Stimulated activated CD8-positive, alpha-beta memory T cell treated with anti-CD3 and anti-CD28 coated beads, Interleukin-7, amount 100 ng/mL, for 1 hour (primary cell): ENCODE measurements at places on chromosomes 3 and 15.

DNA sequence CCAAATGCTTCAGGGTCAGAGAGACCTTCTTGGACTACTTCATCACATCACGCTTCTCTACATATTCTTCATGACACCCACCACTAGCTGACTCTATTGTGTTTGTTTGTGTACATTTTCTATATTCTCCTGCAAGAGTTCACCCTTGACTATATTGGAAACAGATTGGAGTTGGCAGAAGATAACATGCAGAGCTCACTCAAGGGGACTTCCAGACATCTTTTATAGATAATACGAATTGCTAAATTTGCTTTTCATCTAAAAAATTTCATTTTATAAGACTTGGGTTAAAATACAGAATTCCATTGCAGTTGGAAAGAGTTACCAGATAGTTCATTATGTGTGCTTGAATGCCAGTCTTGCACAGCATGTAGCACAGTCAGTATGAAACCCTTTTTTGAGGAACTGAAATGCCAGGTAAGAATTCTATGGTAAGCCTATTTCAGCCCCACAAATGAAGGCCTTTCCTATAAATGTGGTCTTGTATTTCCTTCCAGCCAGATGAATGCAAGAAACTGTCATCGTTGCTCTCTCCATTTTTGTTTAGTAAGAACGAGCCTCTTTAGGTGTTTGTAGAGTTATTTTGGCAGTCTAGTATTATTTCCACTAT lies 177.6 kb downstream of the GHSR start:
- no peak for DNase-seq

DNA sequence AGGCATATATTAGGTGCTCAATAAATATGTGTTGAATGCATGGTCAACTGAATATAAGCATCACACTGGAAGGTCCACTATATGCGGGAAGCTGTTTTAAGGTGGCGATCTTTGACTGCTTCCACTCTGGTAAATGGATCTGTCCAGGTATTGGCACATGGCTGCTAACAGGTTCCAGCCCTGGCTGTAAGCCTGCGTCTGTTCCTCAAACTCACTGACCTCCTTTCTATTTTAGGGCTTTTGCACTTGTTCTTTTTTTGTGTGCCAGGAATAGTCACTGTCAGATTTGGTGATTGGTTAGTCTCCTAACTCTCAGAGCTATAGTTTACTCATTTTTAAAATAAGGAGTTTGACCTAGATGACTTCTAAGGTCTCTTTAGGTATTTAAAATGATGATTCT lies 46.2 kb downstream of the ADAMTSL3 start:
- DNase-seq: no peak

- DNase-seq: no peak
Measured at GRCh38 chr15:40115670-40116093, 7.0 kb upstream of the BMF start.

DNA sequence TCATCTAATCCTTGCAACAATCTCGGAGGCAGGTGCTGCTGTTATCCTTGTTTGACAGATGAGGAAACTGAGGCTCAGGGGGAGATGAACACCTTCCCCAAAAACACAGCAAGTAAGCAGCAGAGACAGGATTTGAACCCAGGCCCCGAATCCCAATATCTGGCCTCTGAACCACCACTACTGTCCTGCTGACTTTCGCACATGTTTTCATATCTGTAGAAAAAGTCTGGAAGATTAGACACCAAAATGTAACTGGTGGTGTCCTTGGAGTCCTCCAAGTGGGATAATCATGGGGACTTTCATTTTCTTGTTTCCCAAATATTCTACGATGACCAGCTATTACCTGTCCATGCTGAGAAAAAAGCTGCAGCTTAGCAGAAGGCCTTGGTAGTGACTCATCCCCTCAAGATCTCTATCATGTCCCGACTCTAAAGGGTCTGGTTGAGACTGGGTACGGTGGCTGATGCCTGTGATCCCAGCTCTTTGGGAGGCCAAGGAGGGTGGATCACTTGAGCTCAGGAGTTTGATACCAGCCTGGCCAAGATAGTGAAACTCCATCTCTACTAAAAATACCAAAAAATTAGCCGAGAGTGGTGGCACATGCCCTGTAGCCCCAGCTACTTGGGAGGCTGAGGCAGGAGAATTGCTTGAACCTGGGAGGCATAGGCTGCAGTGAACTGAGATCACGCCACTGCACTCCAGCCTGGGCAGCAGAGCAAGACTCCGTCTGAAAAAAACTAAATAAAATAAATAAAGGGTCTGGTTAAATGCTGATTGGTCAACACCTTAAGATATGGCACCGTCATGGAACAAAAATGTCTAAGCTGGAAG lies 8.6 kb downstream of the IRAK2 start:
- DNase-seq: no peak

DNA sequence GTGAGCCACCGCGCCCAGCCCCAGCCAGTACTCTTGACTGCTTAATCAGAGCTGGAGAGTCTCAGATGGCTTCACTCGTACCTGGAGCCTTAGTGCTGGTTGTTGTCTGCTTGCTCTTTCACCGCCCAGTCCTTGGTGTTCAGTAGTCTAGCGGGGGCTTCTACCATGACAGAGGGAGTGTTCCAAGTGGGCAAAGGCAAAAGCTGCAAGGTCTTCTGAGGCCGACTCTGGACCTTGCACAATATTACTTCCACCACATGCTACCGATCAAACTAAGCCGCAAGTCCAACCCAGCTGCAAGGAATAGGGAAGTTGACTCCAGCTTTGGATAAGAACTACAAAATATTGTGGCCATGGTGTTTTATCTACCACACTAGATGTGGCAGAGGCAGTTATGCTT lies 6.6 kb downstream of the PARL start:
- DNase-seq: no peak

GRCh38 chr3:129773691-129774663 lies 119.5 kb downstream of the TMCC1 start:
- DNase-seq: no peak

DNA sequence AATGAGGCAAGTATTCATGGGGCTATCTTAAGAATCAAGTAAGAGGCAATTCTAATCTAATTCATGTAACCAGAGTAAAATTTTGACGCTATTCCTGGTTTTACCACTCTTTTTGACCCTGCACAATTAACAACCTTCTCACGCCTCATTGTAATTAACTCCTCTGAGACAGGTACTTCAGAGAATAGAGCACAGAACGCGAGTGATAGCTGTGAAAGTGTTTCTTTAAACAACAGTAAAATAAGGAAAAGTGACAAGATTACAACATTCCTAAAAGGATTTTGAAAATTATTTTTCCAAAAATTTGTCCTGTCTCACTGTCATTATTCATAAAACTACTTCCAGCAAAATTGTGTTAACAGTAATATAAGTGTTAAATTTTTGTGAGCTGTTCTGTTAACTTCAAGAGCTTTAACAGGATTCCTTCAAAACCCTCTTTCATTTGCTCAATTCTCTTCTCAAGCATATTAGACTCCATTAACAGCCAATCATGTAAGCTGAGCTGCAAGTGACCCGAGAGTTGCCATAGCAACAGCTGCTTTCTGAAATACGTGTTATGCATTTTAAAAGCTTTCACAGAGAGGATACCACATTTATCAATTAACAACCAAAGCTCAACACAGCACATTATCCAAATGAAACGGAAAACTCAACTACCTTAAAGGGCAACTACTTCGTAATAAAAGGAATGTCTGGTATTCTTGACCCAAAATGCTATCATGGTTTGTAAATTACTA lies 93.1 kb downstream of the STAG1 start:
- DNase-seq: no peak

GRCh38 chr3:52679199-52679538 lies 6.5 kb downstream of the PBRM1 start:
- no peak for DNase-seq

DNA sequence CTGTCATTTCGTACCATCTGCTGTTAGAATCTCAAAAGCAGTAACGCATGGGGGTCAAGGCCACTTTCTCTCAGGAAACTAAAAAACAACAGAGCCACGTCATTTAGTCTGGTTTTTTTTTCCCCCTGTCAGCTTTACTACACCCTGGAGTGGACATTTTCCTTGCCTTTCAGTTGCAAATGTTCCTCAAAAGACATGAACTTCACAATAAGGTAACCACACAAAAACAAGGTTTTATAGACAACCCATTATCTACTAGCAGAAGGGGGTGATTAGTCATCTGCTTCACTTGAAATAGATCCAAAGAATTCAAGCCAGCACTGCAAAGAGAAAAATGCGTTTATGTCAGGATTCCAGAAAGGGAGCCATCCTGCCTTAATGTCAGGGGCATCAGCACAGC lies 171.8 kb upstream of the CDIN1 start:
- no peak for DNase-seq

- DNase-seq: no peak
Measured at GRCh38 chr3:10432931-10433330, 72.5 kb downstream of the ATP2B2 start.

DNA sequence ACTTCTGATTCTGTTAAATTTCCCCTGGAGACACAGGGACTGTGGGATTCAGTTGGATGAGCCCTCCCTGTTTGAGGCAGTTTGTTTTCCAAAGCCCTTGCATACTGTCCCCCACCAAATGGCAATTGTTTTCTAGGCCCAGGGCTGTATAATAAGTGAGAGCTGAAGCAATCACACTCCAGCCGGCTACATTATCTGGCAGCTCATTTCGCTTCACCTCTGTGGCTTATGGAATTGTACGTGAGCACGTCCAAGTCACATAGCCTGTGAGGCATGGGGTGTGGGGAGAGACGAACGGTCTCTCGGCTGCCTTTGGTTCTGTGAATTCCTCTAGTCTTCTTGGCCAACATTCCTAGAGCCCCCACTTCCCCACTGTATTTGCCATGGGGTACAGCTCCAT lies 10.7 kb downstream of the RBP2 start:
- no peak for DNase-seq

DNA sequence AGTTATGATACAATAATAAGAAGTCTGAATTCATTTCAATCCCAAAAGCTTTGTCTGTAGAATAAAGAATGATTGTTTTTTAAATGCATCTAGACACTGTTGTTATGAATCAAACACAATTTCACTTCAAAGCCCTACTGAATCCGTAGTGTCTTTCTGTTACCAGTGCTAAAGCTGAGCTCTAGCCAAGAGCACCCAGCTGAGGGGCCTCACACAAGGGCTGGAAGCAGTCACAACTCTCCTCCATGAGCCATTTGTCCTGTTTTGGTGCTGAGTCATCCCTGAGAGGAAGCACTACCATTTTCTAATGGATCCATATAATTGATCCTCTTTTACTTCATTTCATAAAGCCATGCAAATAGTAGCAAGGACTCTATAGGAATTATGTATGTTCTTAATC lies 158.2 kb upstream of the ANKRD28 start:
- DNase-seq: no peak

DNA sequence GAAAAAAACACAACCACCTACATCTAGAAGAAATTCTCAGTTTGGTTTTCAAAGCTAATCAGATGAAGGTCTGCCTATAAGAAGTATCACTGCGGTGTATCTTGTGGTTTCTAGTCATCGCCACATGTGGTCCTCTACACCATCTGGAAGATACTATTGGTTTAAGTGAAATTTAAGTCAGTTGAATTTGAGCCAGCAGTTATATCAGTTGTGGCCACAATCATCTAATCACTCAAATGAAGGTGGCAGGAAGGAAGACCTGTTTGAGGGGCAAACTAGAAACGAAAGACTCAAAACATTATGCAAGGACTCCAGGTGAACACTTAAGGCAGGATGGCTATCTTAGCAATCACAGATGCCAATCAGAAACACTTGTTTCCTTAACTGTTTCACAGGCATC lies 48.7 kb downstream of the ETV5 start:
- no peak for DNase-seq

DNA sequence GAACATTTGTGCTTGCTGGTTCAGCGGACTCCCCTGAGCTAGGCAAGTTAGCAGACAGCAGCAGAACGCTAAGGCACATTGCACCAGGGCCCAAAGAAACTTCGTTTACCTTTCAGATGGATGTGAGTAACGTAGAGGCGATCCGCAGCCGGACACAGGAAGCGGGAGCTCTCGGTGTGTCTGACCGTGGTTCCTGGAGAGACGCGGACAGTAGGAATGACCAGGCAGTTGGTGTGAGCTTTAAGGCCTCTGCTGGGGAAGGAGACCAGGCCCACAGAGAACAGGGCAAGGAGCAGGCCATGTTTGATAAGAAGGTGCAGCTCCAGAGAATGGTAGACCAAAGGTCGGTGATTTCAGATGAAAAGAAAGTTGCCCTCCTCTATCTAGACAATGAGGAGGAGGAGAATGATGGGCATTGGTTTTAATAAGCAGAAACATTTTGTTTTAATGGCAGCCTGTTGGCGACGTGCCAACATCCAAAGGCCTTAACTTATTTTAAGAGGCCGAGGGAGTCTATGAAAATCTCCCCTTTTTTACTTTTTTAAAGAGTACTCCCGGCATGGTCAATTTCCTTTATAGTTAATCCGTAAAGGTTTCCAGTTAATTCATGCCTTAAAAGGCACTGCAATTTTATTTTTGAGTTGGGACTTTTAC lies 27.9 kb downstream of the SYNM start:
- DNase-seq: no peak

DNA sequence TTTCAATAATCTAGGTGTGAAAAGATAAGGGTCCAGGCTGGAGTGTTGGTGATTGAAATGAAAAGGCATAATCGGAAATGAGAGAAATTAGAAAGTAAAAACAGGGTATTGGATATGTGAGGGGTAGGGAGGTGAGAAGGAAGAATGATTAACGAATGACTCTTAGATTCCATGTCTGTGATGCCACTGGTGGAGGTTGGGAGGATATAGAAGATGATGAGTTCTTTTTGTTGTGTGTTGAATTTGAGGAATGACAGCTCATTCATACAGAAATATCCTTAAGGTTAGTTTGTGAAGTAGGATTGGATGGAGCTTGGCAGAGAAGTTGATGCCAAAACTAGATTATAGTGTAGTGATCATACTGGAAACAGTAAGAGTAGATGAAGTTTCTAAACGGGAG lies 72.2 kb upstream of the CCNL1 start:
- DNase-seq: no peak

- no peak for DNase-seq
Measured at GRCh38 chr3:123081718-123082369, 15.0 kb downstream of the PDIA5 start.

DNA sequence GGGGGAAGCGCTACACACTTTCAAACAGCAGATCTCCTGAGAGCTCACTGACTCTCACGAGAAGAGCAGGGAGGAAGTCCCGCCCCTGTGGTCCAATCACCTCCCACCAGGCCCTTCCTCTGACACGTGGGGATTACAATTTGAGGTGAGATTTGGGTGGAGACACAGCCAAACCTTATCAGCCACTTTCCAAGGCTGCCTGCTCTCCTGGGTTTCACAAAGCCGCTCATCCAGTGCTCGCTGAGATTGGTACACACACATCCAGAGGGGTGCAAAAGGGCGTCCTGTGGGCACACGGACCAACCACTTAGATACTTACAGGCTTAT lies 23.1 kb downstream of the XXYLT1 start:
- no peak for DNase-seq

DNA sequence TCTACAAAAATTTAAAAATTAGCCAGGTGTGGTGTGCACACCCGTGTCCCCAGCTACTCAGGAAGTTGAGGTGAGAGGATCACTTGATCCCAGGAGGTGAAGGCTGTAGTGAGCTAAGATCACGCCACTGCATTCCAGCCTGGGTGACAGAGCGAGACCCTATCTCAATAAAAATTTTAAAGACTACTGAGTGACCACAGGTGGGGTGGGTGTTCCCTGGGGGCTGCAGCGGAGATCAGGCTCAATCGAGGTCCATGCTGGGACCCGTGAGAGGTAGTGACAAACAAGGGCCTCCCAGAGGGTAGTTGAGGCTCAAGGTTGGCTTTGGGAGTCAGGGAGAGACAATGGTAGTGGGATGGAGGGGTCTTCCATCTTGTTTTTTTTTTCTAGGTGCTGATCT lies 38.9 kb upstream of the LIMD1 start:
- DNase-seq: no peak

GRCh38 chr3:194471863-194472262 lies 14.9 kb downstream of the ATP13A3 start:
- DNase-seq: no peak
